ENCODE measurements at places on chromosomes 7 and 10.

- DNase-seq: no peak
Measured at GRCh38 chr10:4509405-4509804, 316.6 kb upstream of the AKR1E2 start.

- DNase-seq: no peak
Measured at GRCh38 chr7:2306688-2307087, 7.6 kb downstream of the SNX8 start.

DNA sequence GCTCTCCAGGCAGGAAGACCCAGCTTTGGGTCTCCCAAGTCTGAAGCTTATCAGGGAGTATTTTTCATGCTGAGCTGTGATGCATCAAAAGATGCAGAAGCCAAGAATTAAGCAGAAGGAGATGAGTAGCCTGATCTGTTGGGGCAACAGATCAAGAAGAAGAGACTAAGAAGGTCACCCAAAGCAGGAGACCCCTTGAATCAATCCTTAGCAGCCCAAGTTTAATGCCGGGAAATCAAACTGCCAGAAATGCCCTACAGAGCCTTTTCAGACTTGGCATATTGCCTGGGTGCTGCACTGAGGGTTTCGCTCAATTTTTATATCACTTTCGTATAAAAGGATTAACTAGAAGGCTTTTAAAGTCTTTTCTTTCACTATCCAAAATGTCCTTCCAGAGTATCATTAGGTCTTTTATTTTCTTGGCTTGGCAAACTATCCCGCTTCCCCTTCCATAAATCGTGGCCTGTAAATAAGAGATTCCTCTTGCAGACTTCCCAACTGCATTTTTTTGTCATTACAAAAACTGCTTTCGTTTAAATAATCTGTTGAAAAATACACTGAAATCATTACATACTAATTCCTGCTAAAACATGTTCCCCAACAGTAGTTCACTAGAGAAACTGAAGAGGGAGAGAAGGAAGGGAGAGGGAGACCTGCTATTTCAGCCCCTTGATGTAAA, 49.0 kb upstream of the STK17A start:
- DNase-seq: no peak

GRCh38 chr10:19431622-19432351, 383.2 kb downstream of the MALRD1 start:
- no peak for DNase-seq

DNA sequence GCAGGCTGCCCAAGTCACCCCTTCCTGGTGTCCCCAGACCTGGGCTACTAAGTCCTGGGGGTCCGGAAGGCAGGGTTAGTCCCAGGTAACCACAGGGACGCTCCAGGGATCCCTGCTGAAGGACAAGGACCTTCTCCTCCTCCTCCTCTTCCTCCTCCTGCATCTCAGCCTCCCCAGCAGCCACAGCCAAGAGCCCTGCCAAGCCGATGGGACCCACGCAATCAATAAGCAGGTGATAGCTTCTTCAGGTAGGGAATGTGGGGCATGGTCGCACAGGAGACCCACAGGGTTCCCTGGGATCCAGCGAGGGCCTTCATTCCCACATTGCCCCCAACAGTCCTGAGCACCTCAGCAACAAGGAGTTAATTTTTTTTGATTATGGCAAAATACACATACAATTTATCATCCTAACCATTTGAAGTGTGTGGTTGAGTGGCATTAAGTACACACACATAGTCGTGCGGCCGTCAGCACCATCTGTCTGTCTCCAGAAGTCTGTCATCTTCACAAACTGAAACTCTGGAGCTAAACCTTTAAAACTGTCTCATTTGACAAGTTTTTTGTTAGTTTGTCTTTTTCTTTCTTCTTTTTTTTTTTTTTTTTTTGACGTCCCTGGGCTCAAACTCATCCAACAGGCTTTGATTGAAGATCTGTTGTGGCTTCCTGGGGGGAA, 12.1 kb downstream of the CRYGN start:
- DNase-seq: no peak
